ENCODE measurements at places on chromosomes 11 and 22.

- no peak for DNase-seq
Observed at GRCh38 chr11:120183701-120184141, 27.1 kb upstream of the OAF start.

GRCh38 chr11:119108146-119108856 is 1.2 kb downstream of the C2CD2L start:
- no peak for DNase-seq

DNA sequence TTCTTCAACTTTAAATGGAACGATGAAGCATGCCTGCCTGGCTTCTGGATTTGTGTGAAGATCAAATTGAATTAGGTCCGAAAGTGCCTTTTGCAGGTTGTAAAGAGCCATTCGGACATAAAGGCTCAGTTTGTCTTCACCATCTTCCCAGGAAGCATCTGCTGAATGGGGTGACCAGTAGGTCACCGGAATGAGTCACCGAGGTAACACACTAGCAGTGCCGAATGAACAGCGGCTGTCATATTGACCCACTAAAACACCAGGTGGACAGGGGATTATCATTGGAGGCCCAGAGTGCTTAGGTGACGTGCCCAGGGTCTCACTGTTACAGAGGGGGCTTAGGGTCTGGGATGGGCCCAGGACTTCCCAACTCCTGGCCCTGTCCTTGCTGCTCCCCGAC is 43.1 kb upstream of the MYH9 start:
- DNase-seq: no peak

GRCh38 chr22:50713571-50714056 is 24.4 kb upstream of the ACR start:
- no peak for DNase-seq

DNA sequence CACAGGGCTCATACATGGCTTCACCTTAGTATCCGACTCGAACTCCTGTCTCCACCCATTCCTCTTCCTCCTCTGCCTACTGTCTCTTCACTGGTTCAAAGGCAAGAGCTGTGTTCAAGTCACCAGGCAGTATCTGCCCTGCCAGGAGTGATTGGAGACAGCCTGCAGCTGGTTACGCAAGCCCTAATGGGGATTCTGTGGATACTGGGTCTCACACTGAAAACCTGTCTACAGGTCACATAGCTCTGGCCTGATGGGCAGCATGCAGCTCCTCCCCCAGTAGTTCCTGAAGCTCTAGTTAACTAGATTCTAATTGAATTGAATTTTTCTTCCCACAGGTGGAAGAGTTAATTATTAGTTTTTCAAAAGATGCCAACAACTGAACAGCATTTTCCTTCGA is 332.2 kb downstream of the TMEM135 start:
- no peak for DNase-seq

DNA sequence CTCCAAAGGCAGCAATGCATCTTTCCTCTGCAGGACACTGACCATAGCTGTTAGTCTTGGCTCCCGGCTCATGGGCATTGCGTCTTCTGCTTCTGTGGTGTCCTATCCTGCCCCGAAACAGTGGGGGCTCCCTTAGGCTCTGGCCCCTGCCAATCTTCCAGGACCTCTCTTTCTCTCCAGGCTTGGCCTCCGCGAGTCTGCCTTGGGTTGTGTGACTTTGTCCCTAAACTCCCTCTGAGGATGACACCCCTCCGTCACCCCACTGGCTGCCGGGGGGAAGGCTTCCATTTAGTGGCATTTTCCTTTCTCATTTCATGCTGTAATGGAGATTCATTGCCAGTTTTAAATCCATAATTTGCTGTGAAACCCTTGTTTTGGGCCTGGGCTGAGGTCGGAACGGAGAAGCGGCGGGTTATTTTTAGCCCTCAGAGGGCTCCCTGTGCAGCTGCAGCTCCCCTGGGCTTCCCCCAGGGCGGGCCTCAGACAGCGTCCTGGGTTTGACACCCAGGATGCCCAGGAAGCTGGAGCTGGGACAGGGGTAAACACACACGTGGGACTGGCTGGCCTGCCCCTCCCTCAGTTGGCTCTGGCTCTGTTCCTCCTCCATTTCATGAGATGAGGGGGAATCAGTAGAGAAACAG is 156.1 kb downstream of the ST3GAL4 start:
- no peak for DNase-seq

DNA sequence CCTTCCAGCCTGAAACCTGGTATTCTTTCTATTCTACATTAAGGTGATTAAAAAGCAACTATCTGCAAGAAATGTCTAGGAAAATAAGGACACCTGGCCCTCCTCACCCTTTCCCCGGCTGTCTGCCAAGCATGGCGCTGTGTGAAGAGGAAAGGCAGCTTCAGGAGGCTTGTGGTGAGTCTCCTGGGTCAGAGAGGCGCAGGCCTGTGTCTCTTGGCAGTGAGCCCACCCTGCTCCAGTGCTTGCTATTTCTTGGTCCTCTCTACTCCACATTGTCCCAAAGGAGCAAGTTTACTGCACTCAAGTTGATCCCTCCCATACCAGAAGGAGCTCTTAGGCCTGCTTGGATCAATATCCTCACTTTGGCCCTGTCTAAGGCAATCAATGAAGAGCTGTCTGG is 520.7 kb upstream of the B3GAT1 start:
- no peak for DNase-seq

DNA sequence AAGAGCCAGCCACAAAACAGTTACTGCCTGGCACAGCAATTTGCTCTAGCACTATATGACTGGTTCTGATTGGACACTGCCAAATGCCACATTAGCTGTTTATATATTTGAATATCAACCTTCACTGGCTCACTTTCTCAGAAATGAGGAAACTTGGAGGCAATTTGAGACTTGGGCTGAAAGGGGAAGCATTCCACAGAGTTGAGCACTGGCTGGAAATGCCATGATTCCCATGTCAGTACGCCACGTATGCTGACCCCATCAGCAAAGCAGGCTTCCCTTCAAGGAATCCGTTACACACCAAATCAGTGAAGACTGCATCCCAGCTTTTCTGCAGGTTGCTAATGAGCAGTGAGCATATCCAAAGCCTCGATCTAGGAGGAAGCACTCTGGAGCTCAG is 34.7 kb downstream of the GALNT18 start:
- no peak for DNase-seq

DNA sequence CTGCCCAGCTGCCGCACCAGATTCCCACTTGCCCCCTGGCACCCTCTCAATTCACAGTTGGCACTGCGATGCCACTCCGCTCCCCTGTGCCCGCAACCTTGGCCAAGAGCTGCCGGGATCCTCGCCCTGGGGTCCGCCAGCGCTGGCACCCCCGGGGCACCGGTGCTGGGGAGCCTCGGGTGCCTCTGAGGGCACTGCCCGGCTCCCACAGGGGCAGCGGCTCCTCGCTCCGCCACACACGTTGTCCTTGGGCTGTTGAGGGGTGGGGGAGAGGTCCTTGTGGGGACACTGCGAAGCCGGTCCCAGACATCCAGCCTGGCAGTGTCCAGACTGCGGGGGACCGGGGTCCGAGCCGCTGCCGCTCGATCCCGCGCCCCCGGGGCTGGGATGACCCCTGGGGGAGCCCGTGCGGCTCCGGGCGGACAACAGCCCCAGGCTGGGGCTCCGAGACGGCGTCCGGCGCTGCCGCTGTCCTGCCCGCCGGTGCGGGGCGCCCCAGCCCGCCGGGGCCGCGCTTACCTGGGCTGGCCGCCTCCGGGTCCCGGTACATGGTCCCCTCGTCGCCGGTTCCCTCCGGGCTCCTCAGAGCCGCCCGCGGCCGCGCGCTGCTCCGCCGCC is 496 bp downstream of the SYT7 start:
- DNase-seq: peak; percentile 43

- no peak for DNase-seq
Observed at GRCh38 chr11:18321578-18321968, 367 bp downstream of the HPS5 start.

Data from ovary (tissue), 10 donors.